ENCODE measurements at places on chromosomes 11 and 22.

DNA sequence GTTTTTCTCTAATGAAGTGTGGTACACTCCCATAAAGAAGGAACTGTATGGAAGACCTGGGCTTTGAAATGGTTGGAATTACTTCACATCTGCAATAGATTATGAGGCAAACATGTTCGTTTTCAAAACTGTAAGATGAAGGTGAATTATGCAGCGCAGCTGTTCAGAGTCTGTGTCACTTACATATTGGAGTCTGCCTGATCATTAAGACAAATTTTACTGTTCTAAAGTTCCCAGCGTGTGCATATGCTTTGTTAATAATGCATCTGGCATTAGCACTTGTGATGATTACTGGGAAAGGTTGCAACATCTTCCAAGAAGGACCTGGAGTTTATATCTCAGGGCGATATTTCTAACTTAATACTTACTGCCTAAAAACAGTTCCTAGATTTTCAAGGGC lies 255.2 kb upstream of the ZC3H12C start:
- no peak for DNase-seq

GRCh38 chr11:14370496-14370895 lies 11.5 kb upstream of the RRAS2 start:
- no peak for DNase-seq

GRCh38 chr11:45901626-45902025 lies 5.4 kb downstream of the FREY1 start:
- no peak for DNase-seq

DNA sequence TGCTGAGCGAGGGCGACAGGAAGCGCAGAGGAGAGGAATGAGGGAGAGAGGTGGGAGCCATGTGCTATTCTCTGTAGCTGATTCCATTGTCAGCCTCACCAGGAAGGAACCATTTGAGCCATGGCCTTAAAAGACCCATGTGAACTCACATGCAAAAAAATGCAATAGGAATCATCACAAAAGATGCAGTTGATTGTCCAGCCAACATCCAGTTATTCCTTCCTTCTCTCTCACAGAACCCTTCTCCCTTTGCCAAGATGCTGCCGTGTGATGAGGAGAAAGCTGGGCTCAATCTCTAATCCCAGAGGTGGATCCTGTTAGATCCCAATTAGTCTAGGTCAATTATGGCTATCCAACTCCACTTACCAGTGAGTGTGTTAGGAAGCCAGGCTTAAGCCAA lies 58.2 kb upstream of the RRAS2 start:
- no peak for DNase-seq

- no peak for DNase-seq
Measured at GRCh38 chr11:85301895-85302678, 325.1 kb downstream of the DLG2 start.

DNA sequence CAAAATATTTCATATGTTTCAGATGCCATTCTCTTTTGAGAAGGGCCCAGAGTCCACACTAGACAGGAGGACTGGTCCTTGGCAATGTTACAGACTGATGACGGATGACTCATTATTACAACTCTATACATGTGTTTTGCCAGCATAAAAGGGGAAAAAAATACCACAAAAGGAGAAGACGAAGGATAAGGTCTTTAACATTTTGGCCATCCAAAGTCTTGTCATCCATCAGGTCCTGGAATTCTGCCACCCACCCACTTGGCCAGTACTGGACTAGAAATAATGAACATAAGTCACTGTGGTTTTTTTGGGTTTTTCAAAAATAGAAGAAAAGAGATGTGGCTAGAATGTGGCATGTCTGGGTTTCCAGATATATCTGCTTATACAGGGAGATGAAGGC lies 57.7 kb upstream of the BDNF start:
- no peak for DNase-seq

DNA sequence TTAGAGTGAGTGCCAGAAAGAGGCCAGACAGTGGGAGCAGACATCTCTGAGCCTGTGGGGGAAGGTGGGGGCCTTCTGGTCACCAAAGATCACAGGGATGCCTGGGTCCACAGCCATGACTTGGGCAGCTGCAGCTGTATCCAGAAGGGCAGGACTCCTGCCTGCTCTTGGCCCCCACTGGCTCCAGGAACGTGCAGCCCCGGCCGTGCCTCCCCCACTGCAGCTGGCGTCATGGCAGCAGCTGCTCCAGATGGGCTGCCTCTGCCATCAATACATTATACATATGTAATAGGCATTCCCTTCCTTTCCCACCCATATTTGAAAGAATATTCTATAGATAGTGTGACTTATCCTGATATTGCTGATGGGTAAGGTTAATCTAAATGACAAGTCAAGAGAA lies 195.5 kb upstream of the SNX19 start:
- no peak for DNase-seq

GRCh38 chr22:44024288-44024921 lies at the start of gene PARVB:
PARVB (plus strand) TSS chr22:44024302; CDS start chr22:44024340, 38 bp downstream.
- DNase-seq: no peak

GRCh38 chr22:41480397-41480735 lies 11.4 kb downstream of the ACO2 start:
- no peak for DNase-seq

- no peak for DNase-seq
Measured at GRCh38 chr22:21849489-21849888, 18.0 kb downstream of the MAPK1 start.

GRCh38 chr11:2258501-2259465 lies 11.6 kb downstream of the ASCL2 start:
- no peak for DNase-seq

DNA sequence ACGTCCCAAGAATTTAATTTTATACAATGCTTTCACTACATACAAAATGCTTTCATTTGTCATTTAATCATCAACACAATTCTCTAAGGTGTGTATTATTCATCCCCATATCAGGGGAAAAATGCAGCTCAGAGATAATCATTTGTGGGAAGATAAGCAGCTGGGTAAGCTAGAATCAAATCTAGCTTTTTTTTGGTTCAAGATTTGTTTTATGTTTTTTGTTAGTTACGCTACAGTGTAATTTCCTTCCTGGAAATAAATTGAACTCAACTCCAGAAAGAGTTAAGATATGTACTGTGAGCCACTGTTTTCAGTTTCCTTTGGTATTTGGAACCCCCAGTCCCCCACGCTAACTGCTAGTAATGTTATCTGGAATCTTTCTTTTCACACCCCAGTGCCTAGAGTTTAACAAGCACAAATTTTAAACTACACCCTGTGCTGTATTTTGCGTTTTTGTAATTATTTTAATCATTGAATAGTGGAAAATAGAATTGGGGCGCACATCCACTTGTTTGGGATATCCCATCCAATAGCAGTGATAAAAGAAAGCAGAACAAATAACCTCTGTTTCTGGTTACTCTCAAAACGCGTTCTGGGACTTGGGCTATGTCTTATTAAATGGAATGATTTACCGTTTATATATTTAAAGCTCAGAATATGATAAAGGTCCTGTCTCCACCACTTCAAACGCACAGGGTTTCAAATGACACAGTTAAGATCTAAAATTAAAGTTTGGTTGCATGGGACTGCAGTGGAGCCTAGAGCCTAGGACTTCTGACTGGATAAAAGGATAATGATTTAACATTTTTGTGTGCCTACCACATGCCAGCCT lies 2.1 kb upstream of the HSPA8 start:
- no peak for DNase-seq

DNA sequence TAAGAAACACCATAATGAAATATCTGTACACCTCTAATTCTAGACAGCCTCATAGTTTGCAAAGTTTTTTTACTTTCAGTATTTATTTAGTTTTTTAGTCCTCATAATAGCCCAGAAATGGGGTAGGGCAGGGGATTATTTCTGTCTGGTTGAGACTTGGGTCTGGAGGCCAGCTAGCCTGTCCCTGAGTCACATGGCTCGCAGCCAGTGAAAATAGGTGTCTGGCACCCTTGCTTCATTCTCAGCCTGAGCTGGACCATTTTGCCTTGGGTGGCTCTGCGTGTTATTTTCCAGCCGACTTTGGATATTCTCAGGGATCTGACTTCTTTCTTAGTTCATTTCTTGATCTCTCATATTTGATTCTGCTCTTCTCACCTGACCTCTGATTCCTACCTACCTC lies 123.9 kb upstream of the NARS2 start:
- no peak for DNase-seq

- DNase-seq: no peak
Measured at GRCh38 chr22:48238966-48239365, 1476.5 kb downstream of the TBC1D22A start.

DNA sequence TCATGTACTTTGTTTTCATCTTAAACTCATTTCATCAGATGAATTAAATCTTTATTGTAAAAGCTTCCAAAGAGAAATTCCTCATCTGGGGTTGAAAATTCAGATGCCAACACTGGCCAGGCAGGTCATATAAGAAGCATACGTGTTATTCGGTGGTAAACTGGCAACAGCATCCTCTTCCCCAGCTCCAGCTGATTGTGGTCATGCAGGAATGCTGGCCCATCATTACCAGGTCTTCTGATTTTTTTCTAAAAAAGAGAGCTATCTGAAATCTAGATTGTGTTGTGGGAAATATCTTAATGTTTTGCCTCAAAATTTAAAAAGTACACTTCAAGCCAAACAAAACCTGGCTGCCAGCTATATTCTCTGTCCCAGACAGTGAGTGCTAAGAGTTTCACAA lies 53.6 kb downstream of the ARFGAP2 start:
- DNase-seq: no peak

- no peak for DNase-seq
Measured at GRCh38 chr22:31105282-31105929, 2.0 kb downstream of the SELENOM start.

DNA sequence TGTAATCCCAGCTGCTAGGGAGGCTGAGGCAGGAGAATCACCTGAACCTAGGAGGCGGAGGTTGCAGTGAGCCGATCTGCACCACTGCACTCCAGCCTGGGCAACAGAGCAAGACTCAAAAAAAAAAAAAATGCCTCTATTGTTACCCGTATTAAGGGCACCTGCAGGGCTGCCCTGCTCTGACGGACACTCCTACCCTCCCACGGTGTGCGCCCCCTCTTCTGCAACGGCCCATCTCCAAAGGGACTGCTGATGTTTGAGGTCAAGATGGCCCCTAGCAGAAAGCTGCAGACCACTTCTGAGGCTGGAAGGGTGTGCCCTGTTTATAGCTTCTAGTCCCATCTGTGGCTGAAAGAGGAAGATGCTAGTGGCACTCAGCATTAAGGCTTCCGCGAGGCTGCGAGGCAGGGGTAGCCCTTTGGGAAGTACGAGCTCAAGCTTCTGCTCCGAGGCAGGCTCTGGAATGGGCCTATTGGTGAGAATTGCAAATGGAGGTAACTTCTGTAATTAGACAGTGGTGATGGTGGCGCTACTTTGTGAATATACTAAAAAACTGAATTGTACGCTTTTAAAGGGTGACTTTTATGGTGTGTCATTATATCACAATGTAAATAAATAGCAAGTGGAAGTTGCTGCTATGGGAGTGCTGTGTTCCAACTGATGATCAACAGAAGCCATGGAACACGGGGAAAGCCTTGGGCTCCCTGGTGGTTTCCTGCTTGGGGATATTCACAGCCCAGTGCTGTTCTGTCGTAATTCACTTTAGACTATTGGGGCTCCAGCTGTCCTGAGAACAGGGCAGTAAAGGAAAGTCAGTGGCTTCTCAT lies 24.3 kb downstream of the ARFGAP2 start:
- DNase-seq: no peak

DNA sequence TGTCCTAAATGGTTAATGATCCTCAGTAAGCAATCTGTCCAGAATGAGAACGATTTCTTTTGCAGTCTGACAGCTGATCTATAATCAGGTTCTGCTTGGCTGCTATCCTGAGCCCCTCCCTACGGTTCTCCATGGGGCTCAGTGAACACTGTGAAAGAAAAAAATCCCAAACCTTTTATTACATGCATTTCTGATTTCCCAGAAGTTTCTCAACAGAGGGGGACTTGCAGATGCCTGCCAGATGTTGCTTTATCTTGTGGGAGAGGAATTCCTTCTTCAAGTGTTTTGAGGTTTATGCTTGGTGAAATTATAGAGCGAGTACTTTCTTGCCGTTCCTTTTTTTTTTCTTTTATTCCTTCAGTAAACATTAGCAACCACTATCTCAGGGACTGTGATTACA lies 531.9 kb upstream of the ISX start:
- no peak for DNase-seq

- no peak for DNase-seq
Measured at GRCh38 chr11:66115638-66116301, 45.7 kb downstream of the PACS1 start.

DNA sequence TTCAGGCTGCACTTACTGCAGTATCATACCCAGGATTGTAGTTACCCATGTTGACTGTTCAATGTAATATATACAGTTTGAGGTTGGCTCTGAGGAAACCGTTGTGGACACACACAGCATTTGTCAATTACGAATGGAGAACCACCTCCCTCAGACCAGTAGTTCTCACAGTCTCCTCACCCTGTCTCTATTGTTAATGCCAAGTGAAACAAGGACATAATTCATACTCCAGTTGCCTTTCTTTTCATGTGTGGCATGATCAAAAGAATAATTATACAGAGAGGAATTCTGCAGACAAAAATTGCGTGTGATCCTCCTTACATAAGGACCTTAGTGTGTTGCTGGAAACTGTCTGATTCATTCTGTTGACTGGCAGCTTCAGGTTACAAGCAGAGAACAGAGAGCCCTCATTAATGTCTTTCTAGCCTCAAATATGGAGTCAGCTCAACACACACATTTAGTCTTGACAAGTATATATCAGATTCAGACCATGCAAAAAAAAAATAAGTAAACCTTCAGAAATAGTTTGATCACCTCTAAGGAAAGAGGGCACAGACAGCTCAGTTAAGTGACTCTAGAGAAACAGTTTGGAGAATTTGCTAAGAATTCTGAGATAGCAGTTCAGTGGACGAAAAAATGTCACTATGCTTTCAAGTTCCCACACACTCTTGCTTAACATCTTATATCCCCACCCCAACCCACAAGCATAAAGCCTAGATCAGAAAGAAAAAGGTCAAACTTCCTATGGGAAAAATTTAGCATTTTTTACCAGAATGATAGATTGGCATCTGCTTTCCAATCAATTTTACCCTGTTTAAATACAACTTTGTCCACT lies 96.1 kb downstream of the MAML2 start:
- no peak for DNase-seq

DNA sequence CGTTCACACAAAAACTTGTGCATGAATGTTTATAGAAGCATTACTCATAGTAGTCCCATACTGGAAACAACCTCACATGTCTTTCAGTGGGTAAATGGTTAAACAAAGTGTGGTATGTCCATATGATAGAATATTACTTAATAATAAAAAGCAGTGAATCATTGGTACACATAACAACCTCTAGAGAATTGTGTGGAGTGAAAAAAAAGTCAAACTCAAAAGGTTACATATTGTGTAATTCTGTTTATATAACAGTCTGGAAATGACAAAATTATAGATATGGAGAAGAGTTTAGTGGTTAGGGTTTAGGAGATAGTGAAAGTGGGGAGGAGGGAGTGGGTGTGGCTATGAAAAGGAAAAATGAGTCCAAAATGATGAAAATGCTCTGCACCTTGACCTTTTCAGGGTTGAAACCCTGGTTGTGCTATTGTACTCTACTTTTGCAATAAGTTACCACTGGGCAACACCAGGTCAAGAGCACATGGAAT lies 243.4 kb upstream of the DDI1 start:
- no peak for DNase-seq
